ENCODE measurements at places on chromosomes 4 and X. TPM values are rescaled to one million over a fixed set of nuclear protein-coding genes. Genes with fewer than 3 reads are reported as not detected.

ARHGEF38 gene
- total RNA-seq: not detected

VSIG1 gene
- not detected for total RNA-seq

DNA sequence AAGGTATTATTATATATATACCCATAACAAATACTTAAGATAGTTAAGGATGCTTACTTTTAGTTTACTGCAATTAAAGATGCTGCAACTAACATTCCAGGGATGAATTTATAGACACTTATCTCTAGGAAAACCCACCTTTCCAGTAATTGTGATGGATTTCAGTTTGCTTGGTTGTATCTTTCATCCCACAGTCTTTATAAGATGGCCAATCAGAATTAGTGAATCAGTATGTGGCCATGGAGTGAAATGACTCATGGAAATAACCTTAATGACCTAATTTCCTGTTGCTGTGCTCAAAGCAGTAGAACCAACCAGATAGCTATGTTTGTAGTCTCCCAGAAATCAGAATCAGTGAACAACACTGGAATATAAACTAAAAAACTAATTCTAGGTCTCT is 26.4 kb downstream of the MOSPD2 start:
- DNase-seq: no peak

- DNase-seq: no peak
These were observed 8.1 kb upstream of the DTHD1 start for GRCh38 chr4:36273276-36273675.

- DNase-seq: no peak
These were observed 14.6 kb downstream of the CTAG1A start for GRCh38 chrX:154599531-154599930.

DNA sequence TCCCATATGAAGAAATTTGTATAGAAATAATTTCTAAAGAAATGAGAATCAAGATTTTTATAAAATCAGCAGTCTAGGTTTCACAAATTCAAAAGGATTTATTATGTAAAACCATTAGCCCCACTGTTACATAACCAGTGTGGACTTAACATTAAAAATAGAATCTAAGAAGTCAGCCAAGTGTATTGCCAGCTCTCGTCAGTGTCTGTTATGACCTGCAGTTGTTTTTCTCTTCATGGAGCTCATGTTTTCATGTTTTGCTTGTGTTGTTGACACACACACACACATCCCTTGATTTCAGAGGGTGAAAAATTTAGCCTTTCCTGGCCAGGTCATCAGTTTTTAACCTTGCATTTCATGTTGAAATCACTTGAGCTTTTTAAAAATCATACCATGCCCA is 39.5 kb downstream of the USP38 start:
- no peak for DNase-seq

DNA sequence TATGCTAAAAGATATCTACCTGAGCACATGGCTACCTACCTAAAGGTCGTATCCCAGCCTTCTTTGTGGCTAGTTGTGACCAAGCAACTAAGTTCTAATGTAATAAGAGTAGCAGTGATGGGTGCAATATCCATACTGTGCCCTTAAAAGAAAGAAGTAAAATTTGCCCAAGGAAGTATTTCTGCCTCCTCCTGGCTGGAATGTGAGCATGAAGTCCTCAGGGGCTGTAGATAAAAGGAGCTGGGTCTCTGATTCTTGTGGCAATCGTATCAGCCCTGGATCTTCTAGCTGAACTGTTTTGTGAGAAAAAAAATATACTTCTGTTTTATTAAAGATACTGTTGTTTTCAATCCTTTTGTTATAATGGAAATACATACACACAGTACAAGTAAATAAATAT is 217.4 kb downstream of the GPAT3 start:
- DNase-seq: no peak

DNA sequence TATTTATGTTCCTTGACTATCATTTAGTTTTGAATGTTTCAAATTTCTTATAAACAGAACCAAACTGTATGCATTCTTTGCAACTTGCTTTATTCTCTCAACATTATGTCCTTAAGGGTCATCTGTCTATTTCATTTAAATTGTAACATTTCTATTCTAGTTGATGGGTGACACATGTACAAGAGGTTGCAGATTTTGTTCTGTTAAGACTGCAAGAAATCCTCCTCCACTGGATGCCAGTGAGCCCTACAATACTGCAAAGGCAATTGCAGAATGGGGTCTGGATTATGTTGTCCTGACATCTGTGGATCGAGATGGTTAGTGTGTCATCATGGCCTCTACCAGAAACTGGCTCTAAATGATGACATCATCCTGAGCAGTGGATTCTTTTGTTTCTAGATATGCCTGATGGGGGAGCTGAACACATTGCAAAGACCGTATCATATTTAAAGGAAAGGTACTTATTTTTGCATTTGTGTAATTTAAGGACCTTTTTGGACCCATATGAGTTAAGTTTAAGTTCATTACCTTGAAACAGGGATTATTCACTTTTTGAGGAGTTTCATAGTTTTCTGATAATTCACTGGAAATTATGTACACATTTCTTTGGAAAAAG is 6.1 kb downstream of the LIAS start:
- no peak for DNase-seq
